ENCODE measurements at places on chromosomes 11 and 22.
A peak's percentile ranks its signal among the peaks of the same experiment; 100 is the strongest.

- DNase-seq, result no peak
These were observed 23.7 kb downstream of the SHANK3 start for GRCh38 chr22:50696251-50696798.

DNA sequence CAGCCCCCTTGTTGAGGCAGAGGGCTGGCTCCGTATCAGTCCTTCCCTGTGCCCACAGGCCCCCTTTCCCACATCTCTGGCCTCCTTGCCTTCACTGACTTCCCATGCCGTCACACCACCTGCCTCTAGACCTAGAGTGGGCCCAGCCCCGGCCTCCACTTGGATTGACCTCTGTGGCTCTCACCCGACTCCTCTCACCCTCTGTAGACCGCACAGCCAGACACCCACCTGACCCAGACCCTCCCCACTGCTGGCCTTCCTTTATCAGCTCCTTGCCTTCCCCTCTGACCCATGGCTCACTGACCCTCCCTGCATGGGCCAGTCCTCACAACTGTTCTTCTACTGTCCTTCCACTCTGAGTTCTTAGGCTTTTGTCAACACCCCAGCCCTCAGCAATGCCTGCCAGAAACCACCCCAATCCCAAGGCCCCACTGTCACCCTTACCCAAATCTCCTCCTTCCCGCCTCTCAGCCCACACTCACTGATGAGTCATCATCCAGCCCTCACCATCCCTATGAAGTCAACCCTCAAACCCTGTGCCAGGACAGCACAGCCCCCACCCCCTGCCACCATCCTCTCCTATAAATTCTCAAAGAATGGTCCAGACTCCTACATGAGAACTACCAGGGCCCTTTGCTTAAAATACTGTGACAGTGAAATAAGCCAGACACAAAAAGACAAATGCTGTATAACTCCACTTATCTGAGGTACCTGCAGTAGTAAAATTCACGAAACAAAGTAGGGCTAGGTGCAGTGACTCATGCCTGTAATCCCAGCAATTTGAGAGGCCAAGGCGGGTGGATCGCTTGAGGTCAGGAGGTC, 53.4 kb downstream of the SCGB1A1 start:
- DNase-seq, result peak; percentile 76

- DNase-seq, result no peak
These were observed 3.5 kb downstream of the ADM start for GRCh38 chr11:10308201-10308954.

DNA sequence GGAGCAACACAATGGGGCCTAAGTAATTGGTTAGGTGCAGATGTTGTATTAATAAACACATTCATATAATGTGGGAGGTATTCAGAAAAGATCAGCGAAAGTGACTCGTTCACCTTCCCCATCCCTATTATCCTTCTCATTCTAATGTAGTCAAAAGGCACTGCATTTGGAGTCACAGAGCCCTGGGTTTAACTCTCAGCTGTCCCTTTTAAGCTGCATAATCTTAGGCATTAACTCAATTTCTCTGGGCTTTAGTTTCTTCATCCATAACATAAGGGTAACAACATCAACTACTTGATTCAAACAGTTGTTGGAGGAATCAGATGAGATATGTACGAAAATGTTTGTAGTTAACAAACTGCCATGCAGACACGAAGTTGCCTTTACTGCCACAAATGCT, 187.6 kb upstream of the PITPNB start:
- DNase-seq, result no peak

- no peak for DNase-seq
These were observed 333.0 kb upstream of the NARS2 start for GRCh38 chr11:78907636-78908035.

GRCh38 chr11:12394601-12395000, 17.2 kb downstream of the PARVA start:
- no peak for DNase-seq

GRCh38 chr11:11251394-11251970, 101.6 kb downstream of the CSNK2A3 start:
- DNase-seq, result no peak

GRCh38 chr22:21736084-21736642, 569 bp upstream of the YPEL1 start:
- no peak for DNase-seq

DNA sequence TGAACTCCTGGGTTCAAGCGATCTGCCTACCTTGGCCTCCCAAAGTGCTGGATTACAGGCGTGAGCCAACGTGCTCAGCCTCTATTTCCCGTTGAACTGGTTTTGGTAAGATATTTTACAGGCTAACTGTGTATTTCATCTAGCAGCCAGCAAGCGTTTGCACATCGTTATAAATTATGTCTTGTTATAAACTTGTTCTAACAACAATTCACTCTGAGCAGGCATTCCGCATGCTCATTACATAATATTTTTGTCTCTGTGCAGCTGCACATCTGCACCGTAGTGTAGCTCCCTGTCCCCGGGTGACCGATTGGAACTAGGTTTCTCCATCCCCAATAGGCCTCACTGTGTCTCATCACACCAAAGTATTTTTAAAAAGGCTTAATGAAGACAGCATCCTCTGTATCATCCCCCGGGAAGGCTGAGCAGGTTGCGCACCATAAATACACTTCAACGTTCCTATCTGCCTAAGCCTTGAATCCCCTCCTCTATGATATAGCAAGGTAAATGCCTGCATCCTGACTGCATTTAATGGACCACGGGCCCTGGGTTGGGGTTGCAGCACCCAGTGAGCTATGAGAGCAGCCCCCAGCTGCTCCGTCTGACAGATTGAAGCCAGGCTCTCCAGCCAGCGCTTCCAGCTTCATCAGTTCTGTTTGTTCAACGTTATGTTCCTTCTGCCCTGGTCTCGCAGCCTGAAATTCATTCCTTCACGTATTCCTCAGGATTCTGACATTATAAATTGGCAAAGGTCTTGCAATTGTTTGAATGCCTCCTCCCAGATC, 47.7 kb downstream of the TST start:
- DNase-seq, result no peak

GRCh38 chr22:17429516-17429915, 60.3 kb downstream of the CECR2 start:
- DNase-seq, result no peak

DNA sequence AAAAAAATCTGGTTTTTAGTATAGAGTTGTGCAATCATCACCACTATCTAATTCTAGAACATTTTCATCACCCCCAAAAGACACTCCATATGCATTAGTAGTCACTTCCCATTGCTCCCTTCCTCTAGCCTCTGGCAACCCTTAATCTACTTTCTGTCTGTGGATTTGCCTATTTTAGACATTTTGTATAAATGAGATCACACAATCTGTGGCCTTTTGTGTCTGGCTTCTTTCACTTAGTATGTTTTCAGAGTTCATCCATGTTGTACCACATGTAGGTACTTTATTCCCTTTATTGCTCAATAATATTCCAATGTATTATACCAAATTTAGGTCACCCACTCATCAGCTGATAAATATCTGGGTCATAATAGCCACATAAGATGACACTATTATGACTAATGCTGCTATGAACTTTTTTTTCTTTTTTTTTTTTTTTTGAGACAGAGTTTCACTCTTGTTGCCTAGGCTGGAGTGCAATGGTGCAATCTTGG, 67.5 kb upstream of the SCUBE2 start:
- DNase-seq, result peak; percentile 69

GRCh38 chr11:119622454-119623143, 106.4 kb downstream of the NECTIN1 start:
- no peak for DNase-seq

- no peak for DNase-seq
These were observed 1263.6 kb upstream of the RAG2 start for GRCh38 chr11:37861671-37862070.

DNA sequence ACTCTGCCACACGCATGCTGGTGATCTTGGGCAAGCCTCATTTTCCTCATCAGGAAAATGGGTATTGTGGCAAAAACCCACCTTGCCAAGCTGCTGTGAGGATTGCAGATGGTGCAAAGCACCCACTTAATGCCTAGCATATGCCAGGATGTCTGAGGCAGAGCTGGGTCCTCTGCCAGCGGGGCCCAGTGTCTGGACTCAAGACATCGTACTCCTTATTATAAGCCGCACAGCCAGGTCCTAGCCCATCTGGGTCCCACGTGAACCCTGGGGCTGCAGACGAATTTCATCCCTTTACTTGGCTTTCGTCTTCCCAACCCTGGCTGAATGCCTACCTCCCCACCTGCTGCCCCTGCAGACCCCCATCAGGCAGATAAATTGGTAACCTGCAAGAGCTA, 34.5 kb upstream of the ALX4 start:
- DNase-seq, result no peak

GRCh38 chr22:36746375-36746970, 29.4 kb downstream of the IFT27 start:
- DNase-seq, result no peak

DNA sequence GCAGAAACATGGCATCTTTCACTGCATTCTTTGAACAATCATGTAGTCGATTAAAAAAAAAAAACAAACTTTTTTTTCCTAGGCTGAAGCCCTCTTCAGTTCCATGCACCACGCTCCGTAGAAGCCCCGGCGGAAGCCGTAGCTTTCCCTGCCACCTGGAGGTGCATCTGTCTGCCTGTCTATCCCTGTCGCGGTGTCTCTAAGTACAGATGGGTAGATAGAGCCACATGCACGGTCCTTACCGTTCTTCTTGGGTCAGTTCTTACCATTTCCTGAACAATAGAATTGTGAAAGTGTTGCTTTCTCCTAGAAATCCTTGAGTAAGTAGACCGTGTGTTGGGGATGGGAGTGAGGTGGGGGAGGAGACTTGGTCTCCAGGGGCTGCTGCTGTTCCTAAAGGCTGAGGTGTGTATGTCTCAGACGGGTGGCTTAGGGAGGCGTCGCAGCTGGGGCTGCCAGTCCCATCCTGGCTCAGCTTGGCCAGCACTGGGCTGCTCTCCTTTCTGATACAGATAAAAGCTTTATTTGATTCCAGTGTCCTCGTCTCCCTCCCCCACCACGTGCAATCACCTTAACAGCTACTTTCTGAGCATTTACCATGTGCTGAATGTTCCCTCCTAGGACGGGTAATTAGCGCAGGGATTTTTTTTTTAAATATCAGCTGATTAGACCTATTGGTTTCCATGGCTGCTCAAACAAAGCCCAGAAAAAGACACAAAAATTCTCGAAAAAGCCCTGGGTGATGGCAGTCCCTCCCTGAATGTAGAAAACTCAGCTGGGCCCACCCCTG, 46.8 kb downstream of the MACROD1 start:
- DNase-seq, result no peak

- DNase-seq, result no peak
These were observed 1008.0 kb downstream of the FAM181B start for GRCh38 chr11:81725701-81726100.

DNA sequence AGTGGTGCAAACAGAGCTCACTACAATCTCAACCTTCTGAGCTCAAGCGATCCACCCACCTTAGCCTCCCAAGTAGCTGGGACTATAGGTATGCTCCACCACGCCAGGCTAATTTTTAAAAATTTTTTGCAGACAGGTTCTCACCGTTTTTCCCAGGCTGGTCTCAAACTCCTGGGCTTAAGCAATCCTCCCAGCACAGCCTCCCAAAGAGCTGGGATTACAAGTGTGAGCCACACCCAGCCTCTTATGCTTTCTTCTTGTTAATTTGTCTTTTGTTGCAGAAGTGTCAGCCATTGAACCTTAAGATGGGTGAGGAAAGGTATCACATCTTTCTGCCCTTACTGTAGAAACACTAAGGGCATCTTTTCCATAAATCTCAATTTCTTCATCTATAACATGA, 34.9 kb downstream of the DENND5A start:
- peak; percentile 25 for DNase-seq

- DNase-seq, result no peak
These were observed 121.6 kb downstream of the CASP12 start for GRCh38 chr11:104776501-104777170.

GRCh38 chr22:35961480-35962295, 66.9 kb downstream of the RBFOX2 start:
- DNase-seq, result peak; percentile 97

DNA sequence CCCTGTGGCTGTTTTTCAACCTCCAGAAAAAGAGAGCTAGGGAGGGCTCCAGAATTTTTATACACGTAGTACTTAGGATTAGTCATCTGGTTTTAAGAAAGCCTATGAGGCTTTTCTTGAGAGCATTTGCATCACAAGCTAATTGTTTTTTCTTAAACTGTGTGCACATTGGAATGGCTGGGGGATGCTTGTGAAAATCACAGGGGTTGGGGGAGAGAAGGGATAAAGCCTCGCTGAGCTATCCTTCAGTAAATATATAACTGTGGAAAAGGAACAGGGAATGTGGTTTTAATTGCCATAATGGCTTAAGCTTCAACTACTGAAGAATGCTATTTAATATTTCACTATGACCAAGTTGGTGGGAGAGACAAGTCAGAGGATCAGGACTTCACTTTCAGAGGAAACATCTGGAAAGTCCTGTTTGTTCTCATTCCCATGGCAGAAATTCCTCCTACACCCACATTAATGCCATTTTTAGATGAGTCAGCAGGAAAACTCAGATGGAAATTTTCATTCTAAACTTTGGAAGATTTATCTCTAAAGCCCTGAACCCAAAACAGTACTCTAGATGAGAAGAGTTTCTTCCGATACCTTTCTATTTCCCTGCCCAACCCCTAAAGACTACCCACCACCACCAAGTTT, 591.3 kb downstream of the LRRC4C start:
- no peak for DNase-seq

GRCh38 chr11:6385046-6385777, 5.1 kb upstream of the SMPD1 start:
- DNase-seq, result no peak

DNA sequence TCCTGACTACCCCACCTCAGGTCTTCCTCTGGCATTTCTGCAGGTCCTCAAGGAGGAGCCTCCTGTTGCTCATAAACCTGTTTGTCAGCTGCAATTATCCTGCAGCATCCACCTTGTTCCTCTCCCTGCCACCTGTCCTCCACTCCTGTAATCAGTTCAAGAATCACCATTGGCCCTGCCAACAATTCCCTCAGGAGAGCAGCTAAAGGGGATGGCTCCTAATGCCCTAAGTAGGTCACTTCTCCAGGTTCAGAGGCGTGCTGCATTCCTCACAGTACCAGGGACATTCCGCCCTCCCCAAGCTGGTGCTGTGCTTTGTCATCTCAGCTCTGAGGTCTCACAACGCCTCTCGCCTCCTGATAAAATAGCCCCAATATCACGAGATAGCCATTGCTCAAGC, 2.1 kb downstream of the CLDN25 start:
- no peak for DNase-seq

GRCh38 chr22:49040754-49041467, 786.8 kb downstream of the BRD1 start:
- no peak for DNase-seq
